Stimulated activated CD4-positive, alpha-beta T cell treated with anti-CD3 and anti-CD28 coated beads, Interleukin-15, amount 100 ng/mL, for 1 hour (primary cell): ENCODE measurements at places on chromosomes 11 and 22.

DNA sequence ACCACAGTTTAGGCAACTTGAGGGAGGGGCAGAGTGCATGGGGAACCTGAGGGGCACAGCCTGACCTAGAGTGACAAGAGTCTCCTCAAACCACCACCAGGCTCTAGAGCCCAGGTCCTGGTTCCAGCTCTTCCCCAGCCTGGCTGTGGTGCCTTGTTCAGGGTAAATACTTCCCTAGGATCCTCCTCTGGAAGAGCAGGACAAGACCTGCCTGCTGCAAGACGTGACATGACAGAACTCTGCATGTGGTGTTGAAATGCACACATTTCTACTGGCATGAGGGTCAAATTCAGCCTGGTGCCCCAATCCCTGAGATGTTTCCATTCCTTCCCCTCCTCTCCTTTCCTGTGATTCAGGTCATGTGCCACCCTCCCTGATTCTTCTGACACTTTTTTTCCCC is 3.3 kb downstream of the SEC14L2 start:
- no peak for DNase-seq

GRCh38 chr11:3840004-3840869 is 522 bp downstream of the RHOG start:
- no peak for DNase-seq

- DNase-seq: no peak
Observed at GRCh38 chr11:114984611-114985163, 306.4 kb downstream of the NXPE2 start.

GRCh38 chr22:31342389-31343140 is 3.6 kb downstream of the PATZ1 start:
- DNase-seq: no peak

- DNase-seq: no peak
Observed at GRCh38 chr11:93740730-93741093, 583 bp downstream of the TAF1D start.

DNA sequence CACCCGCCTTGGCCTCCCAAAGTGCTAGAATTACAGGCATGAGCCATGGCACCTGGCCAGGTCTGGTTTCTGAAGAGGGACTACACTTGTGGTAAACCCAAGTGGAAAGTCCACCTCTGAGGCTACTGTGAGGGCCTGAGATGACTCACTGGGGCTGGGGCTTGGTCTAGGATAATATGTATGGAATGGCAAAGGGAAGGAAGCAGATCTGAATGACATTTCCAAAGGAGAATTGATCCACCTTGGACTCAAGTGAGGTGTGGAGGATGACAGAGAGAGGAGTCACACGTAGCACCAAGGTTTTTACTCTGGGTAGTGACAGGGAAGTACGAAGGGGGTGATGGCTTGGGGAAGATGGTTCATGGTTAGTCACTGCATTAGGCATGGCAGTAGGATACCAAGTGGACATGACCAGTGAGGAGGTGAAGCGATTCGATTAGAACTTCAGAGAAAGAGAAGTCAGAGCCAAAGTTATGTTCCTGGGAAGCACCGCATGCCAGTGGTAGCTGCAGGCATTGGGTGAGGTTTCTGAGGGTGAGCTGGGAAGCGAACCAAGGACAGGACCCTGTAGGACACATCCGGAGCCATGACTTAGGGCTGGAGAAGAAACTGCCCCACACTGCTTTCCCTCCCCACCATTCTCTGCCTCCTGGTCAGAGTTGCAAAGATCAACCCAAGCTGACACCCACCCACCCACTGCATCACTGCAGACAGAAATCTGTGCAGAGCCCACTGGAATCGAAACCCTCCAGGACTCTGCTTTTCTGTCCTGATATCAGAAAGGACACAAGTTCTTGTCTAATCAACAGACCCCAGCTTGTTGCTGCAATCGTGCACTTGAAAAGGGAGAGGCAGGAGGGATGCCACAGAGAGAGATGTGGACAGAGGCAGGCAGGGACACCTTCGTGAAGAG is 13.0 kb upstream of the BCL9L start:
- no peak for DNase-seq

DNA sequence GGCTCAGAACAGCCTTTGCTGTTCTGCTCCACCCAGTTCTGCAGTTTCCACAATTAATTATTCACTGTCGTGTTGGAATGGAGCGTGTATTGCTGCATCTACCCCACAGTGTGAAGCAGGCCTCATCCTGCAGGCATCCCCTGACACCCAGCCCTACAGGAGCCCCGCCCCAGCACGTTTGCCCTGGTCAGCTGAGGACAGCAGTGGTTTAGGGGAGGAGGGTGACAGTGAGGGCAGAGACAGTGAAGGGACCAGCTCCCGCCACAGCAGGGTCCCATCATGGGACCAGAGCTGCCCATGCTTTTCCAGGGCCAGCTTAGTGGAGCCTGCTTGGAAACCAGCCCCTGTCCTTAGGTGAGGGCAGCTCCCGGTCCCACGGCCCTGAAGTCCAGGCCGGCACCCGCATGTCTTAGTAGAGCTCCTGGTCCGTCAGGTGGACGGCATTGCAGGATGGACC is 273.0 kb downstream of the TBC1D22A start:
- DNase-seq: no peak

DNA sequence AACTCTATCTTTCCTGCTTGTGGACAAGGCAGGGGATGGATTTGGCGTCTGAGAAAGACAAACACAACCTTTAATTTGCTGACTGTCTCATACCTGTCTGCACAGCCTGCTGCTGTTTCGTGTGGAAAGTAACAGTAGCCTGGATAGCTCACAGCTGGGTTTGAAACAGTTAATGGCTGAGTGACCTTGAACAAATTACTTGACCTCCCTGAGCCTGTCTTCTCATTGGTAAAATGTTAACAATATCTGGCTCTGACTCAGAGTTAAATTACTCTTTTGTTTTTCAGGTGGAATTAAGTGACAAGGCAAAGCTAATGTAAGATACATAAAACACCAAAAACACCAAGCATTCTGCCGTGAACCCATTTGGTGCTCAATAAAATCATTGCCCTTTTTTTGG is 41.1 kb upstream of the ADA2 start:
- DNase-seq: no peak

GRCh38 chr11:12962306-12962705 is 46.8 kb upstream of the RASSF10 start:
- DNase-seq: no peak

DNA sequence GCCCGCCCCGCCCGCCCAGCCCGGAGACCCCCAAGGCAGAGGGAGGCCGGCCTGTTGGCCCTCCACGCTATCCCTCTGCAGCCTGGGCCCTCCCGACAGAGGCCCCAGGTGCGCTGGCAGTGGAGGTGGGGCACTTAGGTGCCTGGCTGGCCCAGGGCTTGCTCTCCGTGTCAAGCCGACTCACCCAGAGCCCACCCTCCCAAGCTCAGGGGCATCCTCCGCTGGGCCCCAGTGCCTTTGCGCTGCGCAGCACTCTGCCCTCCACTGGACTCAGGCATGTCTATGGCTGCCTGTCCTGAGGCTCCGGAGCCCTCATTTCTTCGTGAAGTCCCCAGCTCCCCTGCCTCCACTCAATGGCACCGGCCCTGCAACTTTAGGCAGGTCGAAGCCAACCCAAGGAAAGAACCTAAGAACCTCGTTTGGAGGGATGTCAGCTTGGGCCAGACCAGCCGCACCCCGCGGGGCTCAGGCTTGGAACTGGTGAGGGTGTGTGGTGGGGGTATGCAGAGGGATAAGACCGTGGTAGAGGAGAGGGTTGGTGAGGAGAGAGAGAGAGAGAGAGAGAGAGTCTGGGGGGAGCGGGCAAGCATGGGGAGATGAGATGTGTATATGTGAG is 6.1 kb downstream of the SMIM45 start:
- DNase-seq: no peak

DNA sequence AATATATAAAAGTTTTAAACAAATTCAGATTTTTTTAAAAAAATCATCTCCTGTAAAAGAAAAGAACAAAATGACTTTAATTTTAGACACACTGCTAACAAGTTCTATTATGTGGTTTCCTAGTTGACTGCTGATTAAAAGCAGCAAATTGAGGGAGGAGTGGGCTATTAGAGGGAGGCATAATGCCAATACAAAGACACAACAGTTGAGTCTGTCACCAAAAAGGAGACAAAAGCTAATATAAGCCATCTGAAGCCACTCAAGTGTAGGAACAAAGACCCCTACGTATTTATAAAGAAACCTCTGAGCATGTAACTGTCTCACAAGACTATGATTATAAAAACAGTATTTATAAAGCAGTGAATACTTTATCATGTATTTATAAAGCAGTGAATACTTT is 28.6 kb downstream of the TMEM123 start:
- DNase-seq: no peak

DNA sequence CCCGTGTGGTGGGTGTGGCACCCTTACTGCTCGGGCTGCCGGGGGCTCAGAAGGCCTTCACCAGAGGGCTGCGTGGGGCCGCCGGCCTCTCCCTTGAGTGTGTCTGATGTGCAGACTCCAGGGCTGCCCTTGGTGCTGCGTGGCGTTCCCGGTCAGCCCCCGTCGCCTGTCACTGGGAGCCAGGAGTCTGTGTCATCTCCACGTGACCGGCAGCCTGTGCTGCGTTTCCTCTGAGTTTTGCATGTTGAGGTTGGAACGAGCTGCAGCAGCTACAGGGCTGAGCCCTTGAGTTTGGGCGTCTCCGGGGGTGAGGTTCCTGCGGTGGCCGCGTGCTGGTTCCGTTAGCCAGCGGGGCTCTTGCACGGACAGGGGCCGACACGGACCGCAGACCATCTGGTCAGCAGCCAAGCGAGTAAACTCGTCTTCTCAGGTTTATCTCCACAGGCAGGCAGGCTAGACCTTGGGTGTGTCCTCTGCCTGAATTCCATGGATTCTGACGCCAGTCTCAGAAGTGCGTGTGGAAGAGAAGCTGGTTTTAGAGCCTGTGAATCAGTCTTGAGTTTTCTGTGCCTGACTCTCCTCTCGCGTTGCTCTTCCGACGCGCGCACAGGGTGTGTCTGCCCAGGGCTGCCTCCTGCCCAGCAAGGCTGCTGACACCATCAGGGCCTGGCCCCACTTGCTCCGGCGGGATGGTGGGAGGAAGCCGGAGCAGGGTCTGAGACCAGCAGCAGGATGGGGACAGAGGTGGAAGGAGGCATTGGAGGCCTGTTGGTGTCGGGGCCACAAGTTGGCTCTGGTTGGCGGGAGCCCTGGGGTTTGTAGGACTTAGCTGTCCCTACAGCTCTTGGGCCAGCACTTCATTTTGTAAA is 10.5 kb downstream of the PTDSS2 start:
- DNase-seq: no peak

- no peak for DNase-seq
Observed at GRCh38 chr22:38754751-38755154, 1.0 kb downstream of the SUN2 start.

GRCh38 chr11:12755510-12756453 is 81.6 kb downstream of the TEAD1 start:
- no peak for DNase-seq
